ENCODE measurements at places on chromosomes 4 and X.

DNA sequence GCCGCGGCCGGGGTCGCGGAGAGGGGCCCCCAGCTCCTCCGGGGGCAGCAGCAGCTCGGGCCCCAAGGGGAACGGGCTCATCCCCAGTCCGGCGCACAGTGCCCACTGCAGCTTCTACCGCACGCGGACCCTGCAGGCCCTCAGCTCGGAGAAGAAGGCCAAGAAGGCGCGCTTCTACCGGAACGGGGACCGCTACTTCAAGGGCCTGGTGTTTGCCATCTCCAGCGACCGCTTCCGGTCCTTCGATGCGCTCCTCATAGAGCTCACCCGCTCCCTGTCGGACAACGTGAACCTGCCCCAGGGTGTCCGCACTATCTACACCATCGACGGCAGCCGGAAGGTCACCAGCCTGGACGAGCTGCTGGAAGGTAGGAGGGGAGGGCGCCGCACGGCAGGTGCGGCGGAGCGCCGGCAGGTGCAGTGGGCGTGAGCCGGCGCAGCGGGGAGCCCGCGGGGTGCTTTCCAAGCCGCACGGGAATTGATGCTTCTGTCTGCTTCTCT, 886 bp downstream of the DCLK2 start:
- DNase-seq = no peak

DNA sequence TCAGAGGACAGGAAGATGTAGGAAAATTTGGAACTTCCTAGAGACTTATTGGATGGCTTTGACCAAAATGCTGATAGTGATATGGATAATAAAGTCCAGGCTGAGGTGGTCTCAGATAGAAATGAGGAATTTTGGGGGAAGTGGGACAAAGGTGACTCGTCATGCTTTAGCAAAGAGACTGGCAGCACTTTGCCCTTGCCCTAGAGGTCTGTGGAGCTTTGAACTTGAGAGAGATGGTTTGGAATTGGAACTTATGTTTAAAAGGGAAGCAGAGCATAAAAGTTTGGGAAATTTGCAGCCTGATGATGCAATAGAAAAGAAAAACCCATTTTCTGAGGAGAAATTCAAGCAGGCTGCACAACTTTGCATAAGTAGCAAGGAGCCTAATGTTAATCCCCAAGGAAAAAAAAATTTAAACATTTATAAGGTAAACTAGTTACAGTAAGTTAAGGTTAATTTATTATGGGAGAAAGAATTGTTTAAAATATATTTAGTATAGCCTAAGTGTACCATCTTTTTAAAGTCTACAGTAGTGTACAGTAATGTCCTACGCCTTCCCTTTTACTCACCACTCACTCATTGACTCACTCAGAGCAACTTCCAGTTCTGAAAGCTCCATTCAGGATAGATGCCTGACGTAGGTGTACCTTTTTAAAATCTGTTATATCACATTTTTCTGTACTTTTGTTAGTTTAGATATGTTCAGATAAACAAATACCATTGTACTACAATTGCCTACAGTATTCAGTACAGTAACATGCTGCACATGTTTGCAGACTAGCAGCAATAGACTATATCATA, 101.2 kb downstream of the FAM13A start:
- DNase-seq = no peak

DNA sequence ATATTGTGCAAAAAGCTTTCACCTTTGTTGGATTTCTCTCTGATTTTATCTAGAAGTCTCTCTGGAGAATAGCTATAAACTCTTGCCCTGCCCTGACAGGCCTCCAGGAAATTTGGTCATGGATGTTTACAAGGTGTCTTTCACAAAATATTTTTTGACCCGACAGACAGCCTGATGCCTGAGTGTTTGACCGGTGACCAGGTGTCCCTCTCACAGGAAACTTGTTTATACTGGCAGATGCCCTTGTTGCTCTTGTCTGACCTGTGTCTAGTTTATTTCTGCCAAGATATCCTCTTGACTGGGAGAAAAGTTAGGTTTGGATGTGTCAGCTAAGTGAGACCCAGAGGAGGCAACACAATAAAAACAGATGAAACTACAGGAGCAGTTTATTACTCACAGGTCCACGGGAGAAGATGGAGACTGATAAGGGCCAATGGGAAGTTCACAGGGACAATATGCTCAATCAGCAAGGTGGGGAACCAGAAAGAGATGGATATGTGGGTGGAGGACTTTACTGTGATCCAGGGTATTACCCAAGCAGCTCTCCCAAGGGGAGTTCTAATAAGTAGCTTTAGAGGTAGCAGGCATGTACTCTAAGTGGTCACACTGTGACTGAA, 243.3 kb downstream of the ARAP2 start:
- no peak for DNase-seq

GRCh38 chrX:15493118-15493962, at the start of gene PIR:
PIR (minus strand) TSS chrX:15493333; CDS start chrX:15491257, 2,076 bp downstream.
- DNase-seq = peak; percentile 91

GRCh38 chrX:13151828-13152517, 107.6 kb upstream of the FAM9C start:
- DNase-seq = no peak

GRCh38 chrX:13223868-13224567, 95.8 kb downstream of the ATXN3L start:
- DNase-seq = no peak

- DNase-seq = no peak
Observed at GRCh38 chrX:138847930-138848329, 136.4 kb upstream of the FGF13 start.

DNA sequence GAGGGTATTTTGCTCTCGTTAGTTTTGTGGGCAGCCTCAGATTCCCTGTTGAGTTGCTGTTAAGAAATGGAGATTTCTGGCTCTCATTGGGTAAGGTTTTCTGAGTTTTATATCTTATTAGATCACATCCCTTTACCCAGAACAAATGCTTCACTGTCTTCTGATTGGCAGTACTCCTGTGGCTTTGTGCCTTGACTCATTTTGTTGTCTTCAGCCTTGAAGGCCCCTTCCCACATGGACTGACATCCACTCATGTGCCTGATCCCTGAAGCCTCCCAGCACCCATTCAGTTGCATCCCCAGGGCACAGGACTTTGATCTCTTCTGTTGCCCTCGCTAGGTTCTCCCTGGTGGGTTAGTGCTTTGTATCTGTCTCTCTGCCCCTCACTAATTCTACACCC, 10.4 kb downstream of the MED28 start:
- DNase-seq = no peak

DNA sequence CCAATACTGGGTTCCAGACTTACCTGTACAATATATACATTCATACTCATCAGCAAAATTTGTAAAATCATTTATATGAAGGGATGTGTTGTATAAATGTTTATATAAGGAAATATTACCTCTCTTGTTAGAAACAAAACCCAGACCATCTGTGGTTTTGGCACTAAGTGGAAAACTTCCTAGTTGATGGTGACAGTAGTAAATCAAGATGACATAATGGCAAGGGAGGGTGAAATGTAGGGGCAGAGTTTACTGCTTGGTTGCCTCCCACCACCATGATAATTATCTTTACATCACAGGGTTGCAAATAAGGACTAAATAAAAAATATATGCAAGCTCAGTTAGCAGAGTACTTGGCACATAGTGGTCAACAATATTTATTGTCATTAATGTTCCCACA, 365.3 kb upstream of the TEX13C start:
- DNase-seq = no peak

DNA sequence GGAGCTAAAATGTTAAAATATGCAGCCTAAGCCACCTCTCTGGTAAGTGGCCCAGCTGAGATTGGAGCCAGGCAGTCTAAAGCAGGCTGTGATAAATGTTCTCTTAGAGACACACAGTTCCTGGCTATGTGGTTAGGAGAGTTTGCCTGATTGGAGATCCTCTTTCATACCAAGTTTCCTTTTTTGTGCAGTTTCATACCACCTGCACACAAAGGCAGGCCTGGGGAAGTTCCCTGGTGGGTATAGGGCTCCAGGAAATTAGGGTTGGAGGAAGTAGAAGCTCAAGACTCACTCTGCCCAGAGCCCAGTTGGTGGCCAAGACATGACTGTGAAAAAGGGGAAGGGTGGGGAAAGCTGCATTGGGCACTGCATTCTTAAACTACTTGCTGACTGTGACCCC, 16.9 kb downstream of the CYBB start:
- DNase-seq = no peak

- no peak for DNase-seq
Observed at GRCh38 chr4:42942216-42942615, 49.7 kb downstream of the GRXCR1 start.

DNA sequence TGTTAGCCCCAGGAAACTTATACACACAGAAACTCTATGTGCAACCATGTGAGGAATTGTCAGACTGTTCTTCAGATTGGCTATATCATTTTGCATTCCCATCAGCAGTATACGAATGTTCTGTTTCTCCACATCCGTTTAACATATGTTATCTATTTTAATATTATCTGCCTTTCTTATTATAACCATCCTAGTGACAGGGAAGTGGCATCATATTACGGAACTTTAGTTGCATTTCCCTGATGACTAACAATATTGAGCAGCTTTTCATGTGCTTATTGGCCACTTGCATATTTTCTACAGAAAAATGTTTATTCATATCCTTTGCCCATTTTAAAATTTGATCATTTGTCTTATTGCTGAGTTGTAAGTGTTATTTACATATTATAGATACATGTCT, 36.5 kb upstream of the IL15 start:
- DNase-seq = no peak

DNA sequence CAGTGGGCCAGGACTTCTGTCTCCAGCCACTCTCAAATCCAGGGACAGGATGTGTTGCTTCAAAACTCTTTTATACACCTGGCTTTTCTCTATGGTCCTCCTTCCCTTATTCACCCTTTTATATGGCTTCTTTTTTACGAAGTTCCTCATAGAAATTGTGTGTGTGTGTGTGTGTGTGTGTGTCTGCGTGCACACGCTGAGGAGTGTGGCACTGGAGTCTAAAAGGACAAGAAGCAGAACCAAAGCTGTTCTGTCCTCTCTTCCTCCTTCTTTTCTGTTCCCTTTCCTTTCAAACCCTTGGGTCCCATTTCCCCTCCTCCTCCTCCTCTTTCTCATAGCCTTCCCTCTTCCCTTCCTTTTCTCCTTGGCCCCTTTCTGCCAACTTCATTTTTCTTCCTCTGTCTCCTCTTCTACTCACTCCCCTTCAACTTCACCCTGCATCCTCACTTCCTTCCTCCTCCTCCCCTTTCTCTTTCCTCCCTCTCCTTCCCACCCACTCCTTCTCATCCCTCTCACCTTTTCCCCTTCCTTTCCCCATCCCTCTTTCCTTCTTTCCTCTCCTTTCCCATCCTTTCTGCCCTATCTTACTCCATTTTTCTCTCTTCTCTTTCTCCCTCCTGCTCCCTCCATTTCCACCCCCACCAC, 360.5 kb downstream of the MID1IP1 start:
- no peak for DNase-seq

GRCh38 chr4:188008377-188008776, 12.8 kb downstream of the ZFP42 start:
- no peak for DNase-seq

DNA sequence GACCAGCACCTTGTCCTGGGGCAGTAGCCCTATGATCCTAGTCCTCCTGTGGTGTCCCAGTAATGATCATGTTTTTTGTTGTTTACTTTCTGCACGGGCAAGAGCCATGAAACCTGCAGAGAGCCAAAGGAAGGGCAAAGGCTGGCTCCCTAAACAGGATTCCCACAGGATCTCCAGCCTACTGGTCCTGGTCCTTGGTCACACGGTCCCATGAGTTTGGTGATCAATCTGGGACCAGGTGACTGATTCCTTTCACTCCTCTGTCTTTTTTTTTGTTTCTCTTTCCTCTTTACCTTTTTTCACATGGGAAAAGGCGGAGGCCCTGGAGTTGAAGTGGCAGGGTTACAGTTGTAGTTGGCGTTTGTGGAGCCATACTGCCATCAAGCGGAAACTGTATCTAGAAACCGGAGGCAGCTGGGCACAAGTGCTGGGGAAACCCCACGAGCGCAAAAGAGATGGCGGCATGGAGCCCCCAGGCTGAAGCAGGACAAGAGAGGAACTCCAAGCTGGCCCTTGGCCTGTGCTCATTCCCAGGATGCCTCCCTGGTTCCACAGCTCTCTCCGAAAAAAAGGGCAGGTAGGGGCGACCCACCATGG, 34.6 kb downstream of the NBDY start:
- DNase-seq = peak; percentile 84

- no peak for DNase-seq
Observed at GRCh38 chr4:30005995-30006394, 714.2 kb upstream of the PCDH7 start.

GRCh38 chrX:133747196-133747595, 238.2 kb downstream of the GPC3 start:
- DNase-seq = no peak

- no peak for DNase-seq
Observed at GRCh38 chrX:79161655-79162054, 17.2 kb downstream of the GPR174 start.

- no peak for DNase-seq
Observed at GRCh38 chr4:124803641-124804040, 91.1 kb upstream of the ANKRD50 start.

DNA sequence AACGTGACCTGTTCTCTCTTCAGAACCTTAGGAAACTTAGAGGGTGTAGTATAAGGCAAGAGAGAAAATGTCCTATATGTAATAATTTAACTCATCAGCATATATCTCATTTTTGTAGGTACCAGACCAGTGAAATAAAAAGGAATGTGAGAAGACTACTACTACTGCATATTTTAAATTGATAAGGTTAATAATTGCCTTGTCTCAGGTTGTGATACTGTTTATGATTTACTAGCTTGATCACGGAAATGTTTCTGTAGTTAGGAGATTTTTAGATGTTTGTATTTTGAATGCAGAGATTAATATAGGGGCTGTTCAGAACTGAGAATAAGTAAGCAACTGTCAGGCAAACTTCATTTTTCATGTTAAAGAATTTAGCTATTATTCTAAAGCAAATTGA, 1563.4 kb downstream of the C4orf33 start:
- no peak for DNase-seq

GRCh38 chr4:3527101-3527913, 4.9 kb downstream of the LRPAP1 start:
- peak; percentile 26 for DNase-seq

GRCh38 chr4:134499074-134499473, 297.5 kb upstream of the PABPC4L start:
- DNase-seq = no peak

DNA sequence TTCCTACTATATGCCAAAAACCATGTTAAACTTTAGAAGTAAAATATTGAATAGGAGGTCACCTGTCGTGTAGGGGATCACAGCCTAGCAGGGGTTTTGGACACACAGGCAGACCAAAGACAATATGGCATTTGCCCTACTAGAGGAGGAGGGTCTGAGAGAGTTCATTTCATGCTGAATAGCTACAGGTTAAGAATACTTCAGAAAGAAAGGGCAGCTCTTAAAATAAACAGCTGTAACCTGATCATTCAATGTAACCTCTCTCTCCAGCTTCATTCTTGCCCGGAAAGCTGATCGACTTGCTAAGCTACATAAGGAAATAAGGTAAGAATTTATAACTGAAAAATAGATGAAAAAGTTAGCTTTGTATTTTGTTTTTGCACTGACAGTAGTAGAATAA, 79.9 kb downstream of the MAOA start:
- DNase-seq = no peak

DNA sequence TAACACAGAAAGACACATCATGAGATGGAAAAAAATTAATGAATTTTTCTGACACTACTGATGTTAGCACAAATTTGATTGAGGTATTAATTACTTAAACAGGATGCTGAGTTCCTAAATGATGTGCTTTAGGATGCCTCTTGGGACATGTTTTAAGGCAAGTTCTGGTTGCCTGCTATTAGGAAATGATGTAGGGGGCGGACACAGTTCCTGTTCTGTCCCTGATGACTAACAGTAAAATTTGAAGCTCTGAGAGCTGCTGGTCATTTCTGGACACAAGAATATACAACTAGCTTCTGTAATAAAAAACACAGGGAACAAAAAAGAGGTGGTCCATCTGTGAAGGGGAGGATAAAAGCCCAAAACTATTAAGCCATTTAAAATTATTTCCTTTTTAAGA, 163.2 kb upstream of the ETNPPL start:
- DNase-seq = no peak

Measured in coronary artery (tissue), 2 donors.